Peyer's patch (tissue), 4 donors: ENCODE measurements at places on chromosomes 12 and 14.

GRCh38 chr14:22163051-22163450, 426.0 kb downstream of the DAD1 start:
- no peak overlapping the region for H3K27ac ChIP-seq
- H3K4me3 ChIP-seq: no peak overlapping the region
- no peaks in the 10 kb centered on the region for H3K4me1 ChIP-seq
- no peaks in the 10 kb centered on the region for H3K36me3 ChIP-seq

GRCh38 chr12:122059203-122059960, 19.2 kb upstream of the MLXIP start:
- no peak overlapping the region for H3K4me3 ChIP-seq
- H3K36me3 ChIP-seq: no peaks in the 10 kb centered on the region
- H3K4me1 ChIP-seq: no peaks in the 10 kb centered on the region
- no peaks in the 10 kb centered on the region for H3K27me3 ChIP-seq

DNA sequence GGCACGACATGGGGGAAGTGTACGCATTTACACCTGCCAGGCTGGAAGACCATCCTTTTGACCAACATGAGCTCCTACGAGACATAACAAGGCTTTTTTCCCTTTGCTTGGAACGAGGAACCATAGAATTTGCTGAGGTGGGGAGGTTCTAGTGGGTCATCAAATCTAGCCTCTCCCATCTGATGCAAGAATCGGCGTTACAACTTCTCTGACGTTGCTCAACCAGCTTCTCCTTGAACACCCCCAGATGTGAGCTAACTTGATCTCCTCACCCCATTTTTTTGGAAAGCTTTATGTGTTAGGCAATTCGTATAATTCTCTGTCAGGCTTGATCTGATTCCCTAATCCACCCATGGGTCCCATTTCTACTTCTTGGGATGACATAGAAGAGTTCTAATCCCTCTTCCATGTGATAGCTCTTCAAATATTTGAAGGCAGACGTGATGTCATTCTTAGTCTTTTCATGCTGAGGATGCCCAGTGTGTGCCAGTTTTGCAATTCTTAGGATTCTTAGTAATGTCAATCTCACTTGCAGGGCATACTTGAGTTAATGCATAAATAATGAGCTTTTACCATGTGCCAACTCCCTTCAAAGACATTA, 163.6 kb upstream of the PARP11 start:
- H3K27ac ChIP-seq: no peak overlapping the region
- H3K27me3 ChIP-seq: no peaks in the 10 kb centered on the region
- no peak overlapping the region for H3K4me3 ChIP-seq
- no peak for DNase-seq
- H3K36me3 ChIP-seq: no peaks in the 10 kb centered on the region

DNA sequence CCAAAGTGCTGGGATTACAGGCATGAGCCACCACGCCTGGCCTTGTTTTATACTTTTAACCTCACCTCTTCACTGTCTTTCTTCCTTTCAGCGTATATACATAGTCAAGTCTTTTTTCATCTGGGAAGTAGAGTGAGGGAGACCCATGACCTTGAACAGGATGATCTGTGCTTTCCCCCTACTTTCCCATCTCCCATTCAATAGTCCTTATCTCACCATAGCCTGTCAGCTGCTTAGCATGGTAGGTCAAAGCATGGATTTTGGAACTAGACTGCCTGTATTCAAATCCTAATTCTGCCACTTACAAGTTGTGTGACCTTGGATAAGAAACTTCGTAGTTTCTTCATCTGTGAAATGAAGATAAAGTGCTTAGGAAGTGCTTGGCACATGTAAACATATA, 96.4 kb upstream of the MON2 start:
- H3K27me3 ChIP-seq: no peaks in the 10 kb centered on the region
- no peak overlapping the region for H3K4me3 ChIP-seq
- H3K27ac ChIP-seq: no peak overlapping the region
- DNase-seq: no peak
- no peaks in the 10 kb centered on the region for H3K4me1 ChIP-seq
